ENCODE measurements at places on chromosomes 6 and 20. TPM values are rescaled to one million over a fixed set of nuclear protein-coding genes. Genes with fewer than 3 reads are reported as not detected.

- H3K36me3 ChIP-seq, result no peaks in the 10 kb centered on the region
- no peaks in the 10 kb centered on the region for H3K27me3 ChIP-seq
- H3K4me1 ChIP-seq, result no peaks in the 10 kb centered on the region
- no peak for DNase-seq
- H3K27ac ChIP-seq, result no peak overlapping the region
Measured at GRCh38 chr6:142384519-142385254, 82.9 kb downstream of the ADGRG6 start.

KCTD20 gene
- total RNA-seq, result 41.7 TPM

TSPYL4 gene
- total RNA-seq, result 40.2 TPM

GRCh38 chr6:110488606-110489190 lies 12.3 kb upstream of the SLC22A16 start:
- H3K27ac ChIP-seq, result no peak overlapping the region
- peaks cover 16% of the 10 kb centered on the region for H3K27me3 ChIP-seq
- no peaks in the 10 kb centered on the region for H3K36me3 ChIP-seq
- no peak overlapping the region for H3K4me3 ChIP-seq
- H3K4me1 ChIP-seq, result no peaks in the 10 kb centered on the region
- DNase-seq, result no peak

DNA sequence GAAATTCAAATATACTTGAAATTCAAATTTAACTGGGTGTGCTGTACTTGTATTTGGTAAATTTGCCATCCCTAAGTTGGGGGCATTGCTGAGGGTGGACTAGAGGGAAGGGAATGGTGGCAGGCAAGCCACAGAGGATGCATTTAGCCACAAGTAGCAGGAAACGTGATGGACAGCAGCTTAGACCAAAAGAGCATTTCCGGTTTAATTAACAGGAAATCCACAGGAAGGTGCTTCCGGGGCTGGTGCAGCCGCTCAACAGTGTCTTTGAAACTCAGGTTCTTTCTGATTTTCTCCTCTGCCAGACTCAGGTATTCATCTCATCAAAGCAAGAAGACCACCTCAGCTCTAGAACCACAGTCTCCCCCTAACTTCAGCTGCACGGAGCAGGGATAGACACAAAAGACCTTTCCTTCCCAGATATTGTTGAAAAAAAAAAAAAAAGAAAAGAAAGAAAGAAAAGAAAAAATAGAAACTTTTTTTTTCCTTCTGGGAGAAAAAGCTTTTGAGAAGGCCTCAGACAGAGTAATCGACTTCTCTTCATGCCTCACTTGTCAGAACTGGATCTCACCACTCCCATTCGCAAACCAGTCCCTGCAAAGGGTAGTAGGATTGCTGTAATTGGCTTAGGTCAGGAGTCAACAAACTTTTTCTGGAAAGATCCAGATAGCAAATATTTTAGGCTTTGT lies 8.0 kb upstream of the BCAS1 start:
- H3K27ac ChIP-seq, result peak overlapping the region; percentile 10
- H3K36me3 ChIP-seq, result no peaks in the 10 kb centered on the region
- DNase-seq, result peak; percentile 77
- peak overlapping the region; percentile 47 for H3K4me3 ChIP-seq
- H3K4me1 ChIP-seq, result peaks cover 12% of the 10 kb centered on the region
- no peaks in the 10 kb centered on the region for H3K27me3 ChIP-seq

- no peaks in the 10 kb centered on the region for H3K36me3 ChIP-seq
- no peak overlapping the region for H3K27ac ChIP-seq
- H3K4me3 ChIP-seq, result no peak overlapping the region
- no peaks in the 10 kb centered on the region for H3K27me3 ChIP-seq
- H3K4me1 ChIP-seq, result no peaks in the 10 kb centered on the region
Measured at GRCh38 chr6:162289972-162290371, 437.6 kb downstream of the PRKN start.

GRCh38 chr20:44910690-44911262 lies 916 bp downstream of the PABPC1L start:
- no peaks in the 10 kb centered on the region for H3K27me3 ChIP-seq
- no peak for DNase-seq
- H3K36me3 ChIP-seq, result peaks cover 27% of the 10 kb centered on the region
- peaks cover 14% of the 10 kb centered on the region for H3K4me1 ChIP-seq

FAM83C gene
- not detected for total RNA-seq

PAK5 gene
- not detected for total RNA-seq

- no peak for DNase-seq
- H3K27me3 ChIP-seq, result no peaks in the 10 kb centered on the region
- H3K36me3 ChIP-seq, result no peaks in the 10 kb centered on the region
- H3K4me3 ChIP-seq, result no peak overlapping the region
Measured at GRCh38 chr6:50549026-50549425, 164.3 kb upstream of the TFAP2D start.

- no peak for DNase-seq
- peak overlapping the region; percentile 23 for H3K27ac ChIP-seq
- H3K4me1 ChIP-seq, result peaks cover 36% of the 10 kb centered on the region
- no peak overlapping the region for H3K4me3 ChIP-seq
Measured at GRCh38 chr20:63653974-63654668, 897 bp upstream of the STMN3 start.

- peak overlapping the region; percentile 93 for H3K27ac ChIP-seq
- H3K4me3 ChIP-seq, result peak overlapping the region; percentile 93
- H3K36me3 ChIP-seq, result no peaks in the 10 kb centered on the region
Measured at GRCh38 chr6:26205161-26205624, 118.0 kb downstream of the HFE start.

DNA sequence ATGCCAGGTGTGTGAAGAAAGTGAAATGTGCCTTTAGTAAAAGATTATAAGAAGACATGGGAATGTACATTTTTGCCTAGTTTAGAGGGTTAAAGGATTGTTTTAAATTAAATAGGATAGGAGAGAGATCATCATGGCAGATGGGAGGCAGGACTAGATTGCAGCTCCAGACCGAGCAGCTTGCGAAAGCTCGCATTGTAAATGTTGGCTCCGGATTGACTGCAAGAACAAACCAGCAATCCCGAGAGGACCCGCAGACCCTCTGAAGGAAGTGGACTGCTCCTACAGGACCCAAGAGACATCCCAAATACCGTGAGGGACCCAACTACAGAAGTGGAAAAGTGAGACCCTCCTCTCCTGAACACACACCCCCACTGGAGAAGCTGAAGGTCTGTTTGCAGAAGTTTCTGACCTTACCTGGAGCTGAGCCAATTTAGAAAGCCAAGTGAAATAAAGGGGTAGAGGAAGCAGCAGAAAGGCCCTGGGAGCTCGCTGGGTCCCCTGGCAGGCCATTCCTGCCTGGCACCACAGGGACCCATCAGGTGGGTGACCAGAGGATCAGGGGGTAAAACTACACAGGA lies 30.0 kb upstream of the TPD52L1 start:
- H3K4me1 ChIP-seq, result no peaks in the 10 kb centered on the region
- no peak for DNase-seq
- no peaks in the 10 kb centered on the region for H3K27me3 ChIP-seq
- no peaks in the 10 kb centered on the region for H3K36me3 ChIP-seq

- H3K4me1 ChIP-seq, result no peaks in the 10 kb centered on the region
- H3K36me3 ChIP-seq, result no peaks in the 10 kb centered on the region
- H3K27me3 ChIP-seq, result peaks cover 4% of the 10 kb centered on the region
- H3K27ac ChIP-seq, result no peak overlapping the region
- H3K4me3 ChIP-seq, result no peak overlapping the region
- peak; percentile 73 for DNase-seq
Measured at GRCh38 chr6:34459899-34460593, 5.8 kb upstream of the PACSIN1 start.

GRCh38 chr20:61785567-61785816 lies 280.2 kb downstream of the TAF4 start:
- no peaks in the 10 kb centered on the region for H3K36me3 ChIP-seq
- no peak overlapping the region for H3K27ac ChIP-seq
- no peaks in the 10 kb centered on the region for H3K4me1 ChIP-seq
- H3K4me3 ChIP-seq, result no peak overlapping the region
- DNase-seq, result no peak

DNA sequence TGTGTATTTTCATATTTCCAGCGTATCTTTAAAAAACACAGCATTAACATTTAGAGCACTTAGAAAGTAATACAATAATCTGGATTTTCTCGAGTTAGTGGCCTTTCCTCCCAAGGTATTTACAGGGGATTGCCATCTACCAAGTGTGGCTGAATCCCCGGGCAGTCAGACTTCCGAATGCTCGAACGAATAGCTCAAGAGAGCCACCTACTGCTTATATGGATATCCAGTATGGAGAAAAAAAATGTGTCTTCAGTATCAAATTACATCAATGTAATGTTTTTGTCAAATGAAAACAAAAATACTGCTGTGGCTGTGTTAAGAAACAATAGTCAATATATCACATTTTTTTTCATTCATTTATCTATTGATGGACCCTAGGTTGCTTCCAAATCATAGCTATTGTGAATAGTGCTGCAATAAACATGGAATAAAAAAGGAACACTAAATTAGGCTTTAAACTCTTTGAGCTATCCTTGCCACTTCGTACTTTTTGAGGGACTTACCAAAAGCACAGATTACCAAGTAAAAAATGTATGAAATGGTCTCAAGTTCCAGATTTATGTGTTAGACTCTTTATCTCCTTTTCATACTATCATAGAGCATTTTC lies 654.5 kb upstream of the PTCHD4 start:
- H3K4me3 ChIP-seq, result no peak overlapping the region
- DNase-seq, result peak; percentile 0
- no peaks in the 10 kb centered on the region for H3K27me3 ChIP-seq
- no peaks in the 10 kb centered on the region for H3K36me3 ChIP-seq
- no peaks in the 10 kb centered on the region for H3K4me1 ChIP-seq

HLA-DPB1 gene
- total RNA-seq, result 153 TPM

DNA sequence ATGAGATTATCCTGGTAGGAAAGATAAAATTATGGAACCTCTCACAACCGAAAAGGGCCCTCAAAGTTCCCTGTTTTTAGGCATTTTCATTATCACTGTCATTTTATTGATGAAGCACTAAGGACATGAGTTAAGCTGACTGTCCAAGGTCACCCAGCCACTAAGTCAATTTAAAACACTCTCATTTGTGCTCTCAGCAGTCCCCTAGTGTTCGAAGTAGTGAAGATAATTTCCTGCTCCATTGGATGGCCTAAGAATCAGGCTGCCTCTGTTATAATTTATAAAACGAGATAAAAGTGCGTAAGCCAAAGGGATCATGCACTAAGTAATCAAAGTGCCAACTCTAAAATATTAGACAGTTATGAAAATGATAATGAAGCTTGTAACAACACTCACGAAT lies 169.1 kb downstream of the KIF16B start:
- no peak overlapping the region for H3K27ac ChIP-seq
- no peaks in the 10 kb centered on the region for H3K4me1 ChIP-seq
- no peak for DNase-seq

GGTLC1 gene
- total RNA-seq, result not detected

- no peak overlapping the region for H3K27ac ChIP-seq
- no peak for DNase-seq
- H3K4me3 ChIP-seq, result no peak overlapping the region
- no peaks in the 10 kb centered on the region for H3K36me3 ChIP-seq
- H3K27me3 ChIP-seq, result no peaks in the 10 kb centered on the region
Measured at GRCh38 chr6:41647061-41647511, 8.8 kb downstream of the MDFI start.

SLC17A1 gene
- total RNA-seq, result not detected

Data from CD4-positive, CD25-positive, alpha-beta regulatory T cell (primary cell).